ENCODE measurements at places on chromosomes 12 and 14.
A peak's percentile ranks its signal among the peaks of the same experiment; 100 is the strongest.

GRCh38 chr14:32847867-32848266, 90.8 kb upstream of the NPAS3 start:
- no peak for DNase-seq

- no peak for DNase-seq
Measured at GRCh38 chr14:78383060-78383459, 212.9 kb downstream of the NRXN3 start.

DNA sequence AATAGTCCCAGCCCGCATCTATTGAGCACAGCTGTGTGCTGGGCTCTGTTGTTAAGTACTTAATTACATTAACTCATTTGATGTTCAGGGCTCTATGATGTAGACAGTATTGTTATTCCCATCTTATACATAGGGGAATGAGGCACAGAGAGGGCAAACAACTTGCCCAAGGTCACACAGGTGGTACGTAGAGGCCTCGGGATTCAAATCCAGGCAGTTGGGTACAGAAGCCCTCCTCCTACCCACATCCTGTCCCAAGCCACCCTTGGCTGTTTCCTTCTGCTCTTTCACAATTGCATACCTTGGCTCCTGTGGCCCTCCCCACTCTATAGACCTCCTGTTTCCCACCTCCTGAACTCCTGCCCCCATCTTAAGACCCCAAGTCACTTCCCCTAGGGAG, 10.0 kb upstream of the GPR68 start:
- DNase-seq: no peak

GRCh38 chr14:89428546-89429198, 11.6 kb upstream of the FOXN3 start:
- DNase-seq: peak; percentile 54

- peak; percentile 20 for DNase-seq
Measured at GRCh38 chr12:64903479-64904152, 79.2 kb downstream of the TBC1D30 start.

DNA sequence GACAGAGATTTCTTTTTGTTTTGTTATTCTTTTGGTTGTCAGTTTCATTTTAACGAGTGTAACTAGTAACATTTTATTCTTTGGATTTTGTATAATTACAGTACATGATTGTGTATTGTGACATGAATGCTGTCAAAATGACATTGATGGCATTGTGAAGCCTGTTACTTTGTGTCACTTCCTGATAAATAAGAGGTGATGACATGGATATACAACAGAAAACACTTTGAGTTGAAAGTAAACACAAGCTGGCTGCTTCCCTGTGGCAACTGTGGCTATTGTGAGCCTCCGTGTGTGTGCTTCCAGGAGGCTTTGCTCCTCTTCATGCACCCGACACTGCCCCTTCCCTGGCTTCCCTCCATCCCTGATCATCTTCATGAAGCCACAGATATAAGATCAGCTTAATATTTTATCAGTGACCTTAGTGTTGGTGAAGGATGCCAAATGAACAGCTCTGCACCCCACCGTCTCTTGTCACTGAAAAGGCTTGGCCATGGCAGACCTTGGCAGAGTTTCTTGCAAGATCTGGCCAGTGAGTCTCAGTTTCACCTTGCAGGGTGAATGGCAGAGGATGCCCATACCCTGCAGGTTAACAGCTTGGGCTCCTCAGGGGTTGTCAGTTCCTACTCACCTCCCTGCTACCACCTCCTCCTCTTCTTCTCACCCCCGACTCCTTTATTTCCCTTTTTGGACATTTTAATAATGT, 191.9 kb downstream of the EPS8 start:
- DNase-seq: no peak

DNA sequence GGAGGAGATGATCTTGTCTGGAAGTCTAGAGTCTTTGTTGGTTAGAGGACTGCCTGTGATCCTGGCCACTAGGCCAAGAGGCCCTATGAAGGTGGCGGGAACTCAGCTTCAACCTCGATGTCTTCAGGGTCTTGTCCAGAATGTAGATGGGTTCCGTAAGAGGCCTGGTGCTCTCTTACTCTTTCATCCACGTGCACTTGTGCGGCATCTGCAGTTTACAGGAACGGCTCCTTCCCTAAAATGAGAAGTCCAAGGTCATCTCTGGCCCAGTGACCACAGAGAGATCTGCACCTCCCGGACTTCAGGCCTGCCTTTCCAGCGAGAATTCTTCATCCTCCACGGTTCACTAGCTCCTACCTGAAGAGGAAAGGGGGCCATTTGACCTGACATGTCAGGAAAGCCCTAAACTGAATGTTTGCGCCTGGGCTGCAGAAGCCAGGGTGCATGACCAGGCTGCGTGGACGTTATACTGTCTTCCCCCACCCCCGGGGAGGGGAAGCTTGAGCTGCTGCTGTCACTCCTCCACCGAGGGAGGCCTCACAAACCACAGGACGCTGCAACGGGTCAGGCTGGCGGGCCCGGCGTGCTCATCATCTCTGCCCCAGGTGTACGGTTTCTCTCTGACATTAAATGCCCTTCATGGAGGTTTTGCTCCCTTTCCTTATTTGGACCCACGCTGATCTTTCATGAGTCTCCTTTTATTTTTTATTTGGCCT, 17.7 kb downstream of the WNT5B start:
- no peak for DNase-seq

- no peak for DNase-seq
Measured at GRCh38 chr12:31510034-31510433, 80.9 kb downstream of the DENND5B start.

GRCh38 chr14:92122761-92123160, 992 bp downstream of the CPSF2 start:
- no peak for DNase-seq

DNA sequence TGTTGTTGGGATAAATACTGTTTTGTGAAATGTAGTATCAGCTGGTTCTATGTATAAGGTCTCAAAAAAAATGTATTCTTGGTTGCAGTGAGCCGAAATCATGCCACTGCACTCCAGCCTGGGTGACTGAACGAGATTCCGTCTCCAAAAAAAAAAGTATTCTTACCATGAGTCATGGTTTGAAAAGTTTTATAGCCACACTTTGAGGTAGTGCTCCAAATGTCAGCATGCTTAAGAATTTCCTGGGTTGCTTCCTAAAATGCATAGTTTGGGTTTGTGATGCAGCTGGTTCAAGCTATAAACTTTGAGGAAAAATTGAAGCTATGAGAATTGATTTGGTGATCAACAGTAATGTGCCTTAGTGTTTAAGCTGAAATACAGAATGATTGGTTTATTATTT, 48.0 kb downstream of the ETNK1 start:
- peak; percentile 85 for DNase-seq

DNA sequence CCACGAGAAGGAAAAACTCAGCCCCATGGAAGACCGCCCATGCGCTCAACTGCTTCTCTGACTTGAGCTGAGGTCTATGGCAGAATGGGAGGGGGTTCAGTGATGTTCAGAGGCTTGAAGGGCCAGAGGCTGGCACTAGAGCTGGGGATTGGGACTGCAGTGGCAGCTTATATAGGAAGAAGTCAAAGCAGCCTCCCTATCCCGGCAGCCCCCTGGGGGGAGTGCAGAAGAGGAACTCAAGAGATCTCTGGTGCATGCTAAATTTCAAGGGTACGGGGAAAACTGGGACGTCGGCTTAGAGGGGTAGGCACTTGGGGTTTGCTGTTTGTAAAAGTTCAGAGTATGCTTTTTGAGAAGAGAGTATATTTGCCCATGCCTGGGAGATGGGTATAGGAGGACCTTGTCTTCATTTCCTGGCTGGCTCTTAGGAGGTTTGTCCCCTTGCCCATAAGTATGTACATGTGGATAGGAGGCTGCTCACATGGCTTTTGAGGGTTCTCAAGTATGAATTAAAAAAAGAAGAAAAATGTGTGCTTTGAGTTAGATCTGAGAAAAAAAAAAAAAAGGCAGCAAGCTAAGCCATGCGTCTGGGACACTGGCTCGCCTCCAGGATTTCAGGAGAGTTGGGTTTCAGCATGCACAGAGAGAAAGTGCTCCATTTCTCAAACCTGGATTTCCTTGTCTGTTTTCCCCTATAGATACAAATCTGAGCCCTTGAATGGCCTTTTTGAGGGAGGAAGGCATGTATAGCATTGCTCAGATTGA, 3.2 kb upstream of the MEG3 start:
- no peak for DNase-seq

DNA sequence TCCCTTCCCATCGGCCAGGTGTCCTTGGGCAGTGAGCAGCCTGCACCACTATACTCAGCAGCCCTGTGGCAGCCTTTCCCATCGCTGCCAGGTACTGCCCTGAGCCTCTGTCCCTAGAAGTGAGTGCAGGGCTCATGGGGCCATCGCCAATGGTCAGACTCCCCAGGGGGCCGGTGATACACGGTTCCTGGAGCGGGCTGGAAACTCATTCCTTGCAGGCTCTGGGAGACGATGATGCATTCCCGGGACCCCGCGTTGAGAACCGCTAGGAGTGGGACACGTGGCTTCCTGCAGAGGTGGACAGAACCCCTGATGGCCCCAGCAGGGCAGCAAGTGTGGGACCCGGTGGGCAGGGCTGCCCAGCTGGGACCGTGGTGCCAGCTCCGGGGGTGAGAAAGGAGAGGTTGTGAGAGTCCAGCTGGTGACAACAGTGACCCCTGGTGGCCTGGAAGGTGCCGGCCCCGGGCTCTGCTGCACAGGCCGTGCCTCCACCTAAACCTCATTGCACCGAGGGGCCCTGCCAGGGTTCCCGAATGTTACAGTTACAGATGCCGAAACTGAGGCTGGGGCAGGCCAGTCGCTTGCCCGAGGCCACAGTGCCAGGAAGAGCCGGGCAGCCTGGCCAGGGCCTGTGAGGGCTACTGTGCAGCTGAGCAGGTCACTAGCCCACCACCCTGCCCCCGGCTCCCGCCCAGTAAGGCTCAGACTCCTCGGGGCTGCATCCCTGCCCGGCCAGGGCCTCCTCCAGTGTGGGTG, 33.8 kb downstream of the FBRSL1 start:
- no peak for DNase-seq

- no peak for DNase-seq
Measured at GRCh38 chr12:54147186-54147585, 41.6 kb downstream of the SMUG1 start.

DNA sequence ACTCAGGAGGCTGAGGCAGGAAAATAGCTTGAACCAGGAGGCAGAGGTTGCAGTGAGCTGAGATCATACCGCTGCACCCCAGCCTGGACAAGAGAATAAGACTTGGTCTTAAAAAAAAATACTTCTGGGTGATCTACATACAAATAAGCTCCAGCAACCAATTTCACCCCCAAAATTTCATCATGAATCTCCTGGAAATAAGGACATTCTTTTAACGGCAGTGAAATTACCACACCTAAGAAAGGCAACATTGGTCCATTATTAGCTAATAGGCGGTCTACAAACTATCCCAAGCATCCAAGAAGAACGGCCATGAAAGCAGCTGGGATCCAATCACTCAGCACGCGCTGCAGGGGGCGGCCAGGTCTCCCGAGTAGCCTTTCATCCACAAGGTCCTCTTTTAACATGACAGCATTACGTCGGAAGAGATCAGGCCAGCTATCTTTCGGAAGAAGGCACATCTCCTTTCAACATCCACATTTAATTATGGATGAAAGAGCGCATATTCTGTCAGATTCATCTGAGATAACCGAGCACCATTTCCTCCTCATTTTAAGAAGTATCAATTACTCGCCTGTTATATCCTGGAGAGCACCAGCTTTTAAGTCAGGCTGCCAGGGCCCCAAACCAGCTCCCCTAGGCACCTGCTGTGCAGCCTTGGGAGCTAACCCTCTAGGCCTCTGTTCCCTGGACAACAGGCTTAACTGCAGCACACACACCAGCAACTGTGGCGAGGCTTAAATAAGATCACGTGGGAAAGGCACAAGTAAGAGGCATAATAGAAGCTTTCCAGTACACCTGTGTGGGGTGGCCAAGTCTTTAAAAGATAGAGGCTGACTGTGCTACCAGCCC, 4.2 kb downstream of the SLC15A4 start:
- no peak for DNase-seq

- DNase-seq: peak; percentile 36
Measured at GRCh38 chr14:24828486-24828885, 194.5 kb upstream of the GZMB start.

DNA sequence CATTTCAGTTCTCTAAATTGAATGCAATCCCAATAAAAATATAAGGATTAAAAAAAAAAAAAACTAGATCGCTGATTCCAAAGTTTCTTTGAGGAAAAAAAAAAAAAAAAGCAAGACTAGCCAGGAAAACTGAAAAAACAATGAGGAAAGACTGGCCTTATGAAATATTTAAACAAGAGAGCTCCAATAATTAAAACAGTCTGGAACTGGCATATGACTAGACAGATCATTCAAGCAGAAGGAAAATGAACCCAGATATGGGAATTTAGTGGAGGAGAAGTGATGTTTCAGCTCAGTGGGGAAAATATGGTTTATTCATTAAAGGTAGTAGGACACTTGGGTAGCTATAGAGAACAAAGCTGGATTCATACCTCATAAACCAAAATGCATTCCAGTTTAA, 42.0 kb upstream of the TBC1D15 start:
- DNase-seq: no peak

DNA sequence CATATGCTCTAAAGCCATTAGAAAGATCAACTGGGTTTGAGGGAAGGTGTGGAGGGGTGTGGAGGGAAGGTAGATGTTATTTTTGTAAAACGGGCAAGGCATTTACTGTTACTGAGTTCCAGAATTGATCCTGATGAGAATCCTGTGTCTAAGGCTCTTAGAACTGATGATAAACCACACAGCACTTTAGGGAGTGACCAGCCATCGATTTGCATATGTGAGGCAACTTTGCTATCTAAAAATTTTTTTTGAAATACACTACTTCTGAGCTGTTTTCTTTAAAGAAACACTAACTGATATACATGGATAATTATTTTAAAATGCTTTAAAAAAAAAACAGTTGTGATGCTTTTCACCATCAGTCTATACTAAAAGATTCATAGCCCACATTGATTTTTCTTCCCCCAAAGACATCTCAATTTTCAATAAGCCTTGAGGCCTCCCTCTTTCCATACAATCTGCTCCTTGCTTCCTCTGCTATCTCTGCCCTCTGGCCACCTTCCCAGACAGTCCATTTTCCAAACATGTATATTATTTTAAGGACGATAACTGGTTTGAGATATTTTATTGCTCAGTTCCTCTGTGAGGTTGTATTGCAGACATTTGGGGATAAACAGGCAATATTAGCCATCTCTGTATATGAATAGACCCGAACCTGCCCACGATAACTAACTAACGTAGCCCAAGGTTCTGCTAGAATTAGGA, 265.9 kb downstream of the EFCAB11 start:
- DNase-seq: no peak

DNA sequence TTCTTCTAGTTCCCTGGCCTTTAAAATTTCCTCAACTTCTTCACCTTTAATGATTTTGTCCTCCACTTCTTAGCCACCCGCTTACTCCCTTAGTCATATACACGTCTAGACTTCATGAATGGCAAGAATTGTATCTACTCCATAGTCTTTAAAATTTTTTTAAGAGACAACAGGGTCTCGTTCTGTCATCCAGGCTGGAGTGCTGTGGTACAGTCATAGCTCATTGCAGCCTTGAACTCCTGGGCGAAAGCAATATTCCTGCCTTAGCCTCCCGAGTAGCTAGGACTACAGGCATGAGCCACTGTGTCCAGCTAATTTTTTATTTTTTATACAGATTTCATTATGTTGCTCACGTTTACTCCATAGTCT, 47.9 kb downstream of the BBS10 start:
- DNase-seq: no peak

Measured in astrocyte (in vitro differentiated cells and primary cell).